ENCODE measurements at places on chromosomes 3 and 15. TPM values are rescaled to one million over a fixed set of nuclear protein-coding genes. Genes with fewer than 3 reads are reported as not detected.

- DNase-seq: no peak
Observed at GRCh38 chr15:58795825-58796224, 24.7 kb downstream of the MINDY2 start.

DNA sequence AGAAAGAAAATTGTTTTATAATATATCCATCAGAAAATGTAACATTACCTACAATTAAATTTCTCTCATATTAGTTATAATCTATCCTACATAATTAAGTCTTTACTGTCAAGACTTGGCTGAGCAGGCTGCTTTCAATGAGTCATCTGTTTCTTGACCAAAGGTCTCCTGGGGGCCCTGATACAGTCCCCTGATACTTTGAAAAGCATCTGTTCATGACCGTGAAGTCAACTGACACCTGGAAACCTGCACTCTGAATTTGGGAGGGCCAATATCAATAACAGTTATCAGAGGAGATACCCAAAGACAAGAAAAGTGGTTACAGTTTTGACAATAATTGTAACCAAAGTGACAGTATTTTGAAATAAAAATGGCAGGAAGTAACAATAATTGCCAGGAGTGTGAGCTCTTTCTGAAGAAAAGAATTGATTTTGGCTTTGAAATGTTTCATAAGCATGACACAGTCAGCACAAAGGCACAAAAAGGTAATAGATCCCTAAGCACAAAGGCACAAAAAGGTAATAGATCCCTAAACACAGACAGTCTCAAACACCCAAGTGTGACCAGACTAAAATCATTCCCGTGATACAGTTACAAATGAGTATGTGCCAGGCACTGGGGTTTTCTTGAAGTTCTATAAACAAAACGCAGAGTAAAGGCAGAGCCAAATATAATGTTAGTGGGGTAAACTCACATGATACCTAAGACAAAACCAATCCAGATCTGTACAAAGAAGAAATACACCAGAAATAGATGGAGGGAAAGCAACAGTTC is 260.7 kb downstream of the PLOD2 start:
- DNase-seq: peak; percentile 21

DNA sequence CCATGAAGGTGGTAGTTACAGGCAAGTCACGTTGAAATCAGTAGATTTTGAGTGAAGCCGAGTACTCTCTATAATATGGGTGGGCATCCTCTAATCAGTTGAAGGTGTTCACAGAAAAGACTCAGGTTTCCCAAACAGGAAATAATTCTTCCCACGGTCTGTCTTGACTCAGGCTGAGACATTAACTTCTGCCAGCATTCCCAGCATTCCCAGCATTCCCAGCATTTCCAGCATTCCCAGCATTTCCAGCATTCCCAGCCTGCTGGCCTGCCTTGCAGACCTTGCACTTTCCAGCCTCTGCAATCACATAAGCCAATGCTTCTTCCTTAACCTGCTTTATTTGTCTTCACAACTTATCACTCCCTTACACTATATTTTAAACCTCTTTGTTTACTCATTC is 542.3 kb upstream of the ROBO2 start:
- no peak for DNase-seq

- no peak for DNase-seq
Observed at GRCh38 chr3:164737174-164737573, 341.1 kb downstream of the SI start.

DNA sequence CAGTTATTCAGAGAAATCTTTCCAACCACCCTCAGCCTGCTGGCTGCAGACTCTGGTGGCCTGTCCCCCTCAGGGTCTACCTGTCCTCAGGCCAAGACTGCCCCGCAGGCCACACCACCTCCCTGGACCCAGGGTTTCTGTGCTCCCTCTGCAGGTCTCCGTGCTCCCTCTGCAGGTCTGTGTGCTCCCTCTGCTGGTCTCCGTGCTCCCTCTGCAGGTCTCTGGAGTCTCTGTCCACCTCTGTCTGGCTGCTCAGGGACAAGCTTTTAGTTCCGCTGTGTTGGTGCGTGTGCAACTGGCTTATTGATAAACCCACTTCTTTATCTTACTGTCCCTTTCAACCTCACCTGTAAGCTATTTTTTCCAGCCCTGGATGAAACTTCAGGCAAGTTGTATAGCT is 30.1 kb downstream of the BDH1 start:
- DNase-seq: no peak

- no peak for DNase-seq
Observed at GRCh38 chr3:132854856-132855535, 132.8 kb upstream of the NPHP3 start.

DNA sequence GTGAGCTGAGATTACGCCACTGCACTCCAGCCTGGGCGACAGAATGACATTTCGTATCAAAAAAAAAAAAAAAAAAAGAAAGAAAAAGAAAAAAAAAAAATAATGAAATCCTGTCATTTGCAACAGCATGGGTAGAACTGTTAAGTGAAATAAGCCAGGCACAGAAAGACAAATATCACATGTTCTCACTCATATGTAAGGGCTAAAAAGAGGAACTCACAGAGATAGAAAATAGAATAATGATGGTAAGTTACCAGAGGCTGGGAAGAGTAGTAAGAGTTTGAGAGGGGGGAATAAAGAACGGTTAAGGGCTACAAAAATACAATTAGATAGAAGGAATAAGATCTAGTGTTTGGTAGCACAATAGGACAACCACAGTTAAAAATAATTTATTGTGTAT is 19.7 kb downstream of the DENND6A start:
- no peak for DNase-seq

- no peak for DNase-seq
Observed at GRCh38 chr3:146334151-146334550, 83.2 kb upstream of the PLSCR4 start.

DNA sequence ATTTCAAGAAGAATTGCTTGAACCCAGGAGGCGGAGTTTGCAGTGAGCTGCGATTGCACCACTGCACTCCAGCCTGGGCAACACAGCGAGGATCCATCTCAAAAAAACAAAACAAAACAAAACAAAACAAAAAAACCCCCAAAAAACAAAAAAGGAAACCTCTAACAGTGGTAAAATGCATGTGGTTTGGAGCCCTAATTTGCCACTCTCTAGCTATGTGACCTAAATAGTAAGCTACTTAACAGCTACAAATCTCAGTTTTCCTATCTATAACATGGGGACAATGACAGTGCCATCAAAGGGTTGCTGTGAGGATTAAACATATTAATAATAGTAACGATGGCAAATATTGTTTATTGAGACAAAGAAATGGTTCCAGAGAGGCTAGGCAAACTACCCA is 119.4 kb upstream of the LMOD3 start:
- DNase-seq: peak; percentile 25

Gene GRAMD2A
- polyA plus RNA-seq: not detected

Gene GOLGA8T
- not detected for polyA plus RNA-seq

Gene SI
- not detected for polyA plus RNA-seq

Gene CHRNA5
- 0.74 TPM for polyA plus RNA-seq

Gene ACTRT3
- polyA plus RNA-seq: 0.12 TPM

Data from GM12878 (cell line).